Adrenal gland (tissue), 19 donors: ENCODE measurements at places on chromosomes 3 and 15. TPM values are rescaled to one million over a fixed set of nuclear protein-coding genes. Genes with fewer than 3 reads are reported as not detected.

- DNase-seq, result no peak
Measured at GRCh38 chr3:122200661-122201060, 17.2 kb downstream of the CASR start.

- no peak for DNase-seq
Measured at GRCh38 chr3:193847402-193847801, 254.4 kb downstream of the OPA1 start.

- DNase-seq, result no peak
Measured at GRCh38 chr3:169137943-169138342, 525.6 kb downstream of the MECOM start.

GRCh38 chr15:35987056-35987455 is 441.1 kb upstream of the DPH6 start:
- no peak for DNase-seq

- DNase-seq, result no peak
Measured at GRCh38 chr3:99859825-99860224, 42.2 kb downstream of the CMSS1 start.

DNA sequence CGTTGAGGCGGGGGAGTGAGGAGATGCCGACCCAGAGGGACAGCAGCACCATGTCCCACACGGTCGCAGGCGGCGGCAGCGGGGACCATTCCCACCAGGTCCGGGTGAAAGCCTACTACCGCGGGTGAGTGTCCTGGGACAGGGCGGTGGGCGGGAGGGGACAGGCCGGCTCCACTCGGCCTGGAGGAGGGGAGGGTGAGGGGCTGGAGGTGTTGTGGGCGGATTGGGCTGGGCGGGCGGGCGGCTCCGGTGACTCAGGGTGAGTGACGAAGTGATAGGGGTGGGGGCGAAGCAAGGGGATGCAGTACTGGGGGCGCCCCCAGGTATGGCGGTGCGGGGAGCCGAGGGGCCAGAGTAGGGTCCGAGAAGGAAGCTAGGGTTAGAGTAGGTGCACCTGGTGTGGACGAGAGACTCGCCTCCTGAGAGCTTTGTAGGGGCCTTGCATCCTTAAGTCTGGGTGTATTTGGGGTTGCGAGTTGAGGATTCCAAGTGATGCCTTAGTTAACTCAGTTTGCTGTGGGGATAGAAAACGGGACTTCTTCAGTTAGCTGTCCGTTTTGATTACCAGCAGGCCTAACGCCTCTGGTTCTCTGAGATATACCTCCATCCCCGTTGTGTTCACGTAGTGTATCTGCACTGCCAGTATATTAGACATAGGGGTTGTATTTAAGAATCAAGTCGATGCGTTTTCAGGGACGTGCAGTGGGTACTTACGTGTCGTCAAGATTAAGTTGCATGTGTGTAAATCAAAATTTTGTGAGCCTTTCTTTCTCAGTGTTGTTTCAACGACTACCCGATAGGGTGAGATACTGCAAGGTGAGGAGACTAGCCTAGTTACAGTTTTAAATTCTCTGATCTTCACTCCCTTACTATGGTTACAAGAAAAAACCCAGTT is 670 bp downstream of the PRKCI start:
- peak; percentile 33 for DNase-seq

- DNase-seq, result no peak
Measured at GRCh38 chr15:62769604-62770003, 272.9 kb upstream of the TPM1 start.

GRCh38 chr3:139909811-139910210 is 25.2 kb upstream of the CLSTN2 start:
- DNase-seq, result no peak

GRCh38 chr3:13072239-13072599 is 1.0 kb downstream of the IQSEC1 start:
- no peak for DNase-seq

GRCh38 chr3:161415506-161416231 is 44.4 kb upstream of the SPTSSB start:
- no peak for DNase-seq

GRCh38 chr15:39252134-39252470 is 328.8 kb upstream of the THBS1 start:
- DNase-seq, result no peak

GRCh38 chr15:33675246-33675645 is 293.1 kb upstream of the CHRM5 start:
- no peak for DNase-seq

DNA sequence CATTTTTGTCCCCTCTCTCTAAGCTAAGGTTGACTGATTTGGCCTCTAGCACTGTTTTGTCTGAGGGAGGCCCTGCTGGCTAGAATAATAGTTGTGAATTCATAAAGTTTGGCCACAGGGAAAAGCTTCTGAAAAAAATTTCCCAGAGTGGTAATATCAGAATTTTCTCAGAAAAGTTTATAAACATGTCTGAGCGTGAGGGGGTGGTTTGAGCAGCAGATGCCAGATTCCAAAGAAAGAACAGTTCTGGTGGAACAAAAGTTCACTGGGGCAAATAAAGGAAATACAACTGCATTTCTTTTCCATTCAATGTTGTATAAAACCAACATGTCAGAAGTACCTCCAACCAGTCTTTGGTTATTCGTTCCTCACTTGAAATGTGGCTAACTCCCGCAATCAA is 61.2 kb downstream of the CLDN1 start:
- no peak for DNase-seq

GRCh38 chr3:71312461-71312860 is 271.1 kb downstream of the FOXP1 start:
- DNase-seq, result no peak

DNA sequence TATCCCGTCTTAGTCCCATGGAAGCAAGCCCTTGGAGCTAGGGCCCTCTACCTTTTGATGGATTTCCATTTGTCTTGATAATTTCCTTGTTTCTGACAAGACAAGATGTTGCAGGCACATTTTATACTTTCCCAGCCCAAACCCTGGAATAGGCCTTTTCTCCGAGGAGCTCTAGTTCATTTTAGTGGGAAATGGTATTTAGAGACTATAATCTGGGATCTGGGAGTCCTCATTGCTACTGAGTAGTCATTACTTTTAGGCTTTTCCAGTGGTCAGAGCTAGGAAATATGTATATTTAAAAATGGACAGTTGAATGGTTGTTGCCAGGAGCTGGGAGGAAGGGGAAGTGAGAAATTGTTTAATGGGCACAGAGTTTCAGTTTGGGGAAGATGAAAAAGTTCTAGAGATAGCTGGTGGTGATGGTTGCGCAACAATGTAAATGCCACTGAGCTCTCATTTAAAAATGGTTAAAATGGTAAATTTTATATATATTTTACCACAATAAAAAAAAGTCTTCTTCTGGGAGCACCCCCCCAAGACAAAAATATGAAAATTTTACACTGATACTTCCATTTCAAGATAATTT is 31.6 kb downstream of the MLH1 start:
- no peak for DNase-seq

GRCh38 chr3:44983484-44983941 is 7.5 kb downstream of the EXOSC7 start:
- DNase-seq, result peak; percentile 45

DNA sequence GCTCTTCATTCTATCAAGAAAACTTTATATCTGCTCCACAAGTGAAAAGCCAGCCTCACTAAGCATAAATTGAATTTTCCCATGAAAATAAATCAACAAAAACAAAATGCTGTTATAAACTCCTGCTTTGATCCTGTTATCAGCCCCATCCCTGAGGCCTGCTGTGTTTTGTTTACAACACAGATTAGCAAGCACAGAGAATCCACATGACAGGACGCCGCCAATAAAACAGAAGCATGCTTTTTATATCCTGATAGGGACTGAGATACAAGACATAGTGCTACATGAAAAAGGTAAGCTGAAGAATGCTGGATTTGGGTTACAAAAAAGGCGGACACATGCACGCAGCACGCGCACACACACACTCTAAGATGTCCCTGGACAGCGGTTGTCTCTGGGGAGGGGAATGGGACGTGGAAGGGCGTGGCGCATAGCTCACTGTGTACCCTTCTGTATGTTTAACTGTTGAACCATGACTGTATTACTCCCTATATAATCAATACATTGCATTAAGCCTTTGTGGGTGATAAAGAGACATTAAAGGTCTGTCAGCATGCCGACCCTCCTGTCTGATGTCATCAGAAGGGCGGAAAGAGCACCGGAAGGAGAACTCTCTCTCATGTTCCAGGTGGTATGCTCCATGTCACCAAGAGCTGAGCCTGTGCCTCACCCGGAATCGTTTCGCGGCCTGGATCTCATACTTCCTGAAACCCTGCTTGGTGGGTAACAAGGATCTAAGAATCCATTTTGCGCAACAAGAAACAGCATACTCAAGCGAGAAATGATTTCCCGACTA is 93.9 kb downstream of the IQSEC1 start:
- DNase-seq, result no peak

DNA sequence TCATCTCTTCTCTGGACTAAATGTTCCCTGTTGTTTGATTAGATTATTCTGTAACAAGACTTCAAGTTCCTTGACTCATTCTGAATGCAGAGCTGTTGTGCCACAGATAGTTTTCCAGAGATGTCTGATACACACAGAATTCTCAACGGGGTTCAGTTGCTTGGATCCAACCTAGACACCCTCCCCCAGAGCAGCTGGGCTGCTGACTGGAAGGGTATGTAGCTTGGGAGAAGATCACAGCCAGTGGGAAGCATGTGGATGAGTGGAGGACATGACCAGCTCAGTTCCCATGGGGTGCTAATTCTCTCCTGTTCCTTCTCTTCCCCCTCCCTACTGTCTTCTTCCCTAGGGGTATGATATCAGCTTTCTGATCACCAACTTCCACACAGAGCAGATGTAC is 6.6 kb upstream of the TTLL3 start:
- DNase-seq, result no peak

GRCh38 chr3:57518276-57518915 is 25.7 kb downstream of the DNAH12 start:
- DNase-seq, result no peak

- peak; percentile 77 for DNase-seq
Measured at GRCh38 chr3:58585005-58585786, 8.0 kb upstream of the FAM107A start.

DNA sequence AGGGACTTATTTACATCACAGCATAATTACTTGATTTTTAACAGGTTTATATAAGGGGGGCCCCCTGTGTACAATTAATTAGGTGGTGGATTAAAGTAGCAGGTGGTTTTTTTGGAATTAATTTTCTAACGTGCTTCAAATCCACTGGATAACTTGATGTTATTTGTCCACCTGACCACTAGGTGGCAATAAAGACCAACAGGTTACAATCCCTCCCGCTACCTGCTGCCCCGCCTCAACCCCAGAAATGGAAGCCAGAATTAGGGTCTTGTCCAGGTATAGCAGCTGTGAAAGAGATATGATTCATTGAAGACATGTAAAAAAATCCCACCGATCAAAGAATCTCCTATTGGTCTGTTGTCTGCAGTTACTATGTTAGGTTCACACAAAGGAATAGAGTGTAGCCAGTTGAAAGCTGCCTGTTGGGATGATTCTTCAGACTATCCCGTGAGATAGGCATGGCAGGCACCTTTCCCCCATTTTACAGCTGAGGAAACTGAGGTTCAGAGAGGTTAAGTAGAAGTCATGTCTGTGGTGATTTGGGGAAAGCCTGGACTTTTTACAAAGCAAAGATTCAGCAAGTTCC is 44.0 kb downstream of the MFSD1 start:
- peak; percentile 16 for DNase-seq

GRCh38 chr3:129371041-129371826 is 57.2 kb downstream of the EFCAB12 start:
- DNase-seq, result no peak

- no peak for DNase-seq
Measured at GRCh38 chr3:58214484-58215316, 3.9 kb upstream of the DNASE1L3 start.

- DNase-seq, result no peak
Measured at GRCh38 chr3:73143821-73144237, 82.4 kb downstream of the EBLN2 start.

DNA sequence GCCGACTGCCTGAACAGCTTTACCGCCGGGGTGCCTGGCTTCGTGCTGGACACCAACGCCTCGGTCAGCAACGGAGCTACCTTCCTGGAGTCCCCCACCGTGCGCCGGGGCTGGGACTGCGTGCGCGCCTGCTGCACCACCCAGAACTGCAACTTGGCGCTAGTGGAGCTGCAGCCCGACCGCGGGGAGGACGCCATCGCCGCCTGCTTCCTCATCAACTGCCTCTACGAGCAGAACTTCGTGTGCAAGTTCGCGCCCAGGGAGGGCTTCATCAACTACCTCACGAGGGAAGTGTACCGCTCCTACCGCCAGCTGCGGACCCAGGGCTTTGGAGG is 815 bp downstream of the SPINT1 start:
- DNase-seq, result no peak

DNA sequence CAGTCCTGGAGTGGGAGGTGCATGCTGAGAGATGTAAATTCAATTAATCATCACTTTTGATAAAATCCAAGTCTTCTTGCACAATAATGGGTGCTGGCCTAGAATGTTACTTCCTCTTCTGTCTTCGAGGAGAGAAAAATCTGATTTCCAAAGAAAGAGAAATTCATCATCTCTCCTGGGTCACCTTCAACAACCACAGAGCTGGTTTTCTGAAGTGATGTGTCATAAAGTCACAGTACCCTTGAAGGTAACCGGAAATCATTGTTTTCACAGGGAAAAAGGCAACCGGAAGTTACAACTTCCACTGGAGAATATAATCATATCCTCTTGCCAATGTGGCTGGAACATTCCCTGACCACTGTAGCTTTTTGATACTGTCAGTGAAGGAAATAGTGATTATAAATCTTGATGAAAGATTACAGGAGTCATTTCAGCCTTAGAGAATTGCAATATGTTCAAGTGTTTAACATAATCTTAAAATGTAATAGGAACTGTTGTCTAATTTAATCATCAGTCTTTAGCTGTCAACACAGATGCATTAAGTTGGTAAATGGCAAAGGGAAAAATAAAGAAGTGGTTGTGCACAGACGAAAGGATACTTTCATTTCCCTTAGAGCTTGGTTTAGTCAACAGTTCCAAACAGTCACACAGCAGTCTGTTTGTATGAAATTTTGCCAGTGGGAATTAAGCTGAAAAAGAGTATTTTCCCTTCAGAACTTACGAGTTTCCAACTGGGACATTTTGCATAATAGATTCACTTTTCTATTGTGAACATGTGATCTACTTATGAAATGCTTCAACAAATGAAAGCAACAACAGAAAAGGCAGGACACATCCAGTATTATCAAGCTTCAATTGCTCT is 106.5 kb upstream of the SLC4A7 start:
- DNase-seq, result no peak

Gene LMAN1L
- total RNA-seq, result 6.2 TPM

Gene EFCC1
- total RNA-seq, result 2.7 TPM

Gene CAMP
- total RNA-seq, result 0.67 TPM

Gene DLL4
- 2.6 TPM for total RNA-seq

Gene ARPIN
- total RNA-seq, result 8.1 TPM

Gene C3orf49
- total RNA-seq, result not detected

Gene PEX11A
- total RNA-seq, result 23.2 TPM

Gene RASGRP1
- 0.55 TPM for total RNA-seq

Gene SEMA5B
- total RNA-seq, result 0.54 TPM

Gene CORO2B
- 7.2 TPM for total RNA-seq

Gene PRRT3
- 3.3 TPM for total RNA-seq
